ENCODE measurements at places on chromosomes 2 and 18.

GRCh38 chr18:27996801-27997272, 180.1 kb downstream of the CDH2 start:
- DNase-seq: no peak

DNA sequence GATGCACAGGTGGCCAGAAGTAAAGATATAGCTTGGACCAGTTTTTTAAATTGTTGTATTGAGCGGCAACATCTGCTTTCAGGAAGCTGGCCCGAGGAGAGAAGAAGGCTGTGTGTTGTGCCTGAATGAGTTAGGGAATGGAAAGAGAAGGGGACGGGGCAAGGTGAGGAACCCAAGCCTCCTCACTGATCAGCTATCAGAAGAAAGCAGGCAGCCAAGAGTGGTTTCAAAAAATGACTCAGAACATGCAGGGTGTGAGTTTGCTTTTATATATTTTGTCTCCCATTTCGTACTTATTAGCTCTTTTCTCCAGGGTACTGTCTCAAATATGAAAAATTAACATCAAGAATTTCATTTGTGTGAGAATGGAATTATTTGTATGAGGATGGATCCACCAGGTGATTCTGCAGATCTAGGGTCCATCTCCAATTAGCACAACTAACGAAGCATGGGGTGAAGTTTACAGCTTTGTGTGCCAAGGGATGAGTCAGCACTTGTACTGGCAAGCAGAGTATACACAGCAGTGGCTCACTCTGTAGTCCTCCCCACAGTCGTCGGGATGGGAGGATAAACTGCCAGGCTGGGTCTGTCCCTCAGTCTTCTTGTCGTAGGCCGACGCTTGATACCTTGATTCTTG, 175.7 kb downstream of the PIEZO2 start:
- no peak for DNase-seq

DNA sequence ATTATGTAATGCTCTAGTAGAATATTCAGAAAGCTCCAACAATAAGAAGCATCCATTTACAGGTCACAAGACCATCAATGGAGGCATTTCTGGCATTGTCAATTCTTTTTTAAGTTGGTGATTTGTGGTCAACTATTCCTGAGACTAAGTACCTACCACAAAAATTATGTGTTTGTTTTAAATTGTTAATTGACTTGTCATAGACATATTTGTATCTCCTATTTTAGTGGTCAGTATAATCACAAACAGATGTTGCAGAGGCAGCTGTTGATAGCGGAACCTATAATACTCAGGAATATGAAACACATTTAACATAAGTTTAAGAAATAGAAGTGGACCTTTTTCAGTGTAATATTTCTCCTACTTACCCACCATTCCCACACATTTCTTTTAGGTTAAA, 430.1 kb downstream of the CCDC85A start:
- no peak for DNase-seq

GRCh38 chr18:3388980-3389379, 61.0 kb upstream of the TGIF1 start:
- no peak for DNase-seq

- DNase-seq: no peak
Measured at GRCh38 chr2:146477383-146477782, 1367.4 kb upstream of the ACVR2A start.

DNA sequence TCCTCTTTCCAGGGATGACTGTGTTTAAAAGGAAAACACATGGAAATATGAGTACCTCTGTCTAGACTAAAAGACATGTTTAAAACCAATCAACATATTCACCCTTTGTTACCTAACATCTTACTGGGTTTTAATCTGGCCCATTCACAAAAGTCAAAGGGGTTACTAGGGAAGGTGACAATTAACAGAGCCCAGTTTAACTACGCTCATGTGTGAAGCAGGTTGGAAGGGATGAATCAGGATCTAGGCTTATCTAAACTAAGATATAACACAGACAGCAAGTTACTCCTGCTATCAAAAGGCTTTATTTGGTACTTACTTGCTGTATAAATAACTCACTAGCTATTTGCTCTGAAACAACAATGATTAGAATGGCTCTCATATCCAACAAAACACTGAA, 337.0 kb downstream of the NCKAP5 start:
- no peak for DNase-seq

DNA sequence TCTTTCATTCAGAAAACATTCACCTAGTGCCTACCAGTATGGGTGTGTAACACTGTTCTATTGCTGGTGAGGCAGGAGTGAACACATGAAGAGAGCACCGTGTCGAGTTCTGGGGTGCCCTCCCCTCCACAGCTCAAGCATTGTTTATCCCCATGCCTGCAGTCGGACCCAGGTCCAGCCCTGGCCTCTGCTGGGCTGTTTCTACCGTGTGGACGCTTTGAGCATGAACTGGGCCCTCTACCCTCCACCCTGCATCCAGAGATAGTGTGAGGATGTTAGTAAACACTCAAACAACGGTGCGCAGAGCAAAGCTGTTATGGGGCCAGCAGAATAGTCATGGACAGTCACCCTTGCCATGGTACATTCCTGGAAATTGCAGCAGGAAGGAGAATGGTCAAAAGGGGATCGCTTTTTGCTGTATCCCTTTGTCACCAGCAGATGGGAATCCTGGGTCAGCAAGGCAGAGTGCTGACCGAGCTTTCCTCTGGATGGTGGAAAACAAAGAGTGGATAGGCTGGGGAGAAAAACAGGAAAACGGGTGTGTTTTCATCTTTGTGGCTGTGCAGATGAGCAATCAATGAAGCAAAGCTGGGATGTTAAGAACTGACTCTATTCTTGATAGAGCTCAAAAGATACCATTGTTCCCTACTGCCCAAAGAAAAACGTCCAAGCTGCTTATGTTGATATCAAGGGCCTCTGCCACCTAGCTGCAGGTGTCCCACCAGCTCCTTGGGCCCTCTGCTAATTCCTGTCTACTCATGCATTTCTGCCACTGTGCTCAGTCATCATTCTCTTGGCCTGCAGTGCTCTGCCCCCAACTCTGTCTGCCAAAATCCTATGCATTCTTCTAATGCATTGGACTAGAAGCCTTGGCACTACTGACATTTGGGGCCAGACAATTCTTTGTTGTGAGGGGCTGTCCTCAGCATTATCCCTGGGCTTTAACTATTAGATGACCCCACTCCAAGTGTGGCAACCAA, 38.7 kb downstream of the REEP1 start:
- no peak for DNase-seq

- DNase-seq: no peak
Measured at GRCh38 chr2:133790711-133791110, 222.4 kb upstream of the NCKAP5 start.

- no peak for DNase-seq
Measured at GRCh38 chr2:10264506-10265328, 38.0 kb upstream of the HPCAL1 start.

DNA sequence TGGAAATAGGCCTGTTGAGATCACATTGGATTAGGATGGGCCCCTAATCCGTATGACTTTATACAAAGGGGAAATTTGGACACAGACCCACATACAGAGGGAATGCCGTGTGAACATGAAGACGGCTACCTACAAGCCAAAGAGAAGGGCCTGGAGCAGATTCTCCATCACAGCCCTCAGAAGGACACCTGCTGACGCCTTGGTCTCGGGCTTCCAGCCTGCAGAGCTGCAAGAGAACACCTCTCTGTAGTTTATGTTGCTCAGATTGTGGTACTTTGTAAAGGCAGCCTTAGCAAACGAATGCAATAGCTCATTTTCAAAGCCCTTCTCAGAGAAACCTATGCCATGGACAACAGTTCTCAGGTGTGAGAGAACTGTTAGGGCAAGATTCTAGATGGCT, 86.1 kb downstream of the LONRF2 start:
- no peak for DNase-seq

DNA sequence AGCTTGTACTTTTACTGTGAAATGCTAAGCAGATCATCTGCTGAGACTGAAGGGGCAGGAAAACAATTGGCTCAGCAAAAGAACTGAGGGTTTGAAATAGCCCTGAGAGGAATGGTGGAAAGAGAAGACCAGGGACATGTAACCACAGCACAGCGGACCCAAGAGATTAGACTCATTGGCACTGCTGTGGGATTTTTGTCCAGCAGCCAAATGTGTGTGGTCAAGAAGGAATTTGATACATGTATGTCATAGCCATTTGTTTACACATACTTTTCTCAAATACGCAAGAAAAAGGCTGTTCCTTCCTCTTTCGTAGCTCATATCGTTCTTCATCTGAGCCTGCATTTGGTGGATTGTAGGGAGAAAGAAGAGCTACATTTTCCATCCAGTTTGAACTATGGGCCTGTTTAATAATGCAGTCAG, 73.8 kb downstream of the TRABD2A start:
- DNase-seq: no peak

- no peak for DNase-seq
Measured at GRCh38 chr2:235492850-235493344, 946 bp upstream of the AGAP1 start.

All from effector CD8-positive, alpha-beta T cell (primary cell).